Iris pigment epithelial cell (primary cell): ENCODE measurements at places on chromosomes 2 and 18.

GRCh38 chr2:42880738-42881690, 88.6 kb upstream of the HAAO start:
- DNase-seq, result no peak

DNA sequence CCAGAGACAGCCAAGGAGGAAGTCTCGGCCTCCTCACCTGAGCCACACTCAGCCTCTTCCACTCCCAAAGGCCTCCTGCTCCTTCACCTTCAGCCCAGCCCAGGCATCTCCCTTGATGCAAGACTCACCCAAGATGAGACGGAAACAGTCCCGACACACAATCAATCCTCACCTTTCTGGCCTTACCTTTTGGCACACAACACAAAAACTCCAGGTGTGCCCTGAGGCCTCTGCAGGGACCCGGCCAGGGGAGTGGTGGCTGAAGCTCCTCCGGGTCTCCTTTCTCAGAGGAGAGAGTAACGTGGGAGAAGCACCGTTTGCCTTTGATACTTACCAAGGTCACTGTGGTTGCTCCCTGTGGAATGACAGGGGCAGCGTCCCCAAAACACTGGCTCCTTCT, 23.8 kb upstream of the EFHD1 start:
- DNase-seq, result no peak

GRCh38 chr18:75252136-75252535, 41.5 kb downstream of the TSHZ1 start:
- no peak for DNase-seq

GRCh38 chr18:27270508-27270907, 85.4 kb upstream of the CHST9 start:
- DNase-seq, result no peak

DNA sequence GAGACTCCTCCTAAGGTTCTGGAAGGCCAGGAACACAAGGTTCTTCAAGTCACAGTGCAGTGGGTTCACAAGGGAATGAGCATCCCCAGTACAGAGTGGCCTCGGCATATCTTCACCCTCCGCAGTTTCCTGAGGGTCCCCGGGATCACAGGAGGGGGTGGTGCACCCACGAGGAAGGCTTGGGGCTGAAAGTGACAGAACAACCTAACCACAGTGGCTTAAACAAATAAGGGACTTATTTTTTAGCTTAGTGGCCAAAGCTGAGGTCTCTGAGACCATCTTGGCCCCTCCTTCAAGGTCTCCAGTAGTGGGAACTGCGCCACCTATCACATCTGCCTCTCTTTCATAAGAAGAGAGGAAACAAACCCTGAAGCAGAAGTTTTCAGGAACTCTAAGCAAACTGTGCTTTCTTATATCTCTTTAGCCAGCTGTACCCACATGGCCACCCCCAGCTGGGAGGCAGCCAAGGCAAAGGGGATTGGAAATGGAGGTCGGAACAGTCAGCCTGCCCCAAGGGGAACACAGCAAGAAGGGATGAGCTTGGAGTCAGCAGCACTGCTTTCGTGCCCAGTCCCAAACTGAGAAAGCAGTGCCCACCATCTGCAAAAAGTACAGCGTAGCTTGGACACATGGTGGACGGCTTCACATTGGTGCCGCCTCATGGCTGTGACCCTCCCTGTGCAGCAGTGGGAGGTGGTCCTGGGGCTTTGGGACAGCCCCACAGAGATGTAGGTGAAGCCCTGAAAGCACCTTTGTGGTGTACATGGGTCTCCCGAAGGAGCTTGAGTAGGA, 260.0 kb upstream of the ID2 start:
- DNase-seq, result no peak

DNA sequence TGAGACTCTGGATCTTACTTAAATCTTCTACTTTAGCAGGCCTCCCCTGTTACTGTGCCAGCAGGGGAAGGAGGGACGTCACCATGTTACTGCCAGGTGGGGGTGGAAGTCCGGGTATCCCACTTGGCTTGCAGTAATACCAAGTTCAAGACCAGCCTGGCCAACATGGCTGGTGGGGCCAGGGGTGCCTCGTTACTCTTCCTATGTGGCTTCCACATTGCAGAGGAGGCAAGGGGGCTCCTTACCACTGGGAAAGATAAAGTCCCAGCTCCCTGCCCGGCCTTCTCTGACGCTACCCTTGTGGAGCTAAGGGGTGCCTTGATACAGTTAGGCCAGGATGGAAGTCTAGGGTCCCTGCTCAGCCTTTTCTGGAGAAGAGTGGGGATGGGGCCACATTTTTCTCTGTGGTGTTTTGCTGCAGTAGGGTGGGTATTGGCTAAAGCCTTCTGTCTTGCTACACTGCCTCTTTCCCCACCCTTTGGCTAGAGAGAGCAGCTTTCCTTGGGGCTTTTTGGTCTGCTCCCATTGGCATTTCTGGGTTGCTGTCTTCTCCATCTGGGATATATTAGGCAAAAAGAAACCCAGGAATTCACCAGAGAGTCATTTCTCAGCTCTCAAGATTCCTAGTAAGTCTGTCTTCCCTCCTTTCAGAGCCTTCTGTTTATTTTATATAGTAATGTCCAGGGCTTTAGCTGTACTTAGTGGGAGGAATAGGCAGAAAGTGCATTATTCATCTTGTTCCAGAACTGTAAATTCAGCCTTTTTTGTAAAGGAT, 21.9 kb downstream of the ELMOD3 start:
- no peak for DNase-seq

GRCh38 chr18:33010149-33010548, 237.3 kb upstream of the KLHL14 start:
- peak; percentile 3 for DNase-seq

- no peak for DNase-seq
These were observed 33.4 kb upstream of the GAREM2 start for GRCh38 chr2:26139269-26140183.

GRCh38 chr2:67904566-67904965, 158.2 kb downstream of the C1D start:
- no peak for DNase-seq

GRCh38 chr2:154480521-154480920, 218.0 kb upstream of the KCNJ3 start:
- no peak for DNase-seq

- no peak for DNase-seq
These were observed 211.6 kb downstream of the TCF4 start for GRCh38 chr18:55376387-55376786.

GRCh38 chr18:4455113-4455811, at the start of gene DLGAP1:
TSS of gene DLGAP1 (minus strand) at chr18:4455307.
- DNase-seq, result peak; percentile 22

DNA sequence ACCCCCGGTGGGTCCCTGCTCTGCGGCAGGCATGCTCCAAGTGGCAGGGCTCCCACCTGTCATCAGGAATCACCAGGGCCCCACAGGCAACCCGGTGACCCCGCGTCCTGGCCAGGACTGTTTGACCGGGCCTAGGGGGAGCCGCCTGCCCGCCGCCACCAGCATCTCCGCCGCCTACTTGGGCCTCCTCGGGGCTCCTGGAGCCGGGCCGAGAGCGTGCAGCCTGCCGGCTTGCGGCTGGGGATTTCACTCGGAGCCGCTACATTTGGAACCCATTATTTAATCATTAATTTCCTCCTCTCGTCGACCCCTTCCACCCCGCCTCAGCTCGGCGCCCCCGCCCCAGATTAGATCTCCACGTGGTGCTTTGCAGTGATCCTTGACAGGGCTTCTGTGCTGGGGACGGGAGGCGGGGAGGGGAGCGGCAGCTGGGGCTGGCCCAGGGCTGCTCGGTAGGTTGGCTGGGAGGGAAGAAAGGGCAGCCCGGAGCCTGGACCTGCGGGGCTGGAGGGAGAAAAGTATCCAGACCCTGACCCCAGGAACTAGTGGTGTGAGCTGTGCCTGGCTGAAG, 295.4 kb downstream of the CYP26B1 start:
- peak; percentile 21 for DNase-seq

DNA sequence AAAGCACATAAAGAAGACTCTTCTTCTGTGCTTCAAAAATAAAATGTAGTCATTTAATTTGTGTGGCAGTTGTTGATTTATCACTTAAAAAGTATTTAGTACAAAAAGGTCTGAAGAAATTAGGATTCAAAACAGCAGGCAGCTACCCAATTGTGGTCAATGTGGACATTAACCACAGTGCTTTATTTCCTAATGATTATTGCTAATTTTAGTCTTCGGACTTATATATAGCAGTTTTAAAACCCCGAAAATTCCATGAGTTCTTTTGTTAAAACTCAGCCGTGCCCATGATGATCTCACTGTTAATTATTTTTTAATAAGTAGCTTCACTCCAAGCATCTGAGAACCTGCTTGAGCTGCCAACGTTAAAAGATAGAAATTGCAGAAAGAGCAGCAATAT, 594.3 kb downstream of the STK39 start:
- DNase-seq, result no peak

DNA sequence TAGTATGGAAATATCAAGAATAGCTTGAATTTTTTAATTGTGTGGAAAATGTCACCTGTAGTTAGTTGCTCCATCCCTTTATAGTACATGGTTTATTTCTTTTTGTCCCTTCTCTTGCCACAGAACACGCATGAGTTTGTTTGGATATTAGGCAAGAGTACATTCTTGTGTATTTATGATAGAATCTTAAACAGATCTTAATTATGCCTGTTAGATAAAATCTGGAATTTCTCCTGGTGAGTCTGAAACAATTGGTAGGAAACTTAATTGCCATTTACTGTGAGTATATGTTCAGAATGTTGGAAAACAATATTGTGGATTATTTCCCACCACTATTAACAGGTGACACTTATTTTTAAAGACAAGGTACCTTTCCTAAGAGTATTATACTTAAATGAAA, 30.2 kb upstream of the CABYR start:
- DNase-seq, result no peak

- DNase-seq, result peak; percentile 19
These were observed 78.1 kb downstream of the CIB4 start for GRCh38 chr2:26562811-26563645.

DNA sequence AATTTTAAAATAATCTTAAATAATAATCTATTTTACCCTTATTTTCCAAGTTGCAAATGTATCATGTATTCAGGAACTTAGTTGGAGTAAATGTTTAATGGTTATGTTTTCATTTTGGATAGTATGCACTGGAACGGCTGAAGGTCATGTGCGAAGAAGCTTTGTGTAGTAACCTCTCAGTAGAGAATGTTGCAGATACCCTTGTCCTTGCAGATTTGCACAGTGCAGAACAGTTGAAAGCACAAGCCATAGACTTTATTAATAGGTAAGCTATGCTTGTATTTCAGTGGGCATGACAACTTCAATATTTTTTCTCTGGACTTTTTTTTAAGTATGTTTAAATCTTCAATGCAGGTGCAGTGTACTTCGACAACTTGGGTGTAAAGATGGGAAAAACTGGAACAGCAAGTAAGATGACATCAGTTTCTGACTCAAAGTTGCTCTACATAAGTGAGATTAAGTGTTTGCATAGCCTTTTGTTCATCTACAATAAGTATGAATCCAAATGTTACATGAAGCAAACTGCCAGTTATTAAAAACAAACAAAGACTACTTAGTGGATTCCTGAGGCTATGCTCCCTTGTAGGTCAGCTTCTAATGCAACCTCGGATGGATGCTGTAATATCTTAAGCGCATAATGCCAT, 63.1 kb downstream of the SPOPL start:
- peak; percentile 44 for DNase-seq

GRCh38 chr2:241258505-241259280, 56.8 kb downstream of the HDLBP start:
- DNase-seq, result no peak

DNA sequence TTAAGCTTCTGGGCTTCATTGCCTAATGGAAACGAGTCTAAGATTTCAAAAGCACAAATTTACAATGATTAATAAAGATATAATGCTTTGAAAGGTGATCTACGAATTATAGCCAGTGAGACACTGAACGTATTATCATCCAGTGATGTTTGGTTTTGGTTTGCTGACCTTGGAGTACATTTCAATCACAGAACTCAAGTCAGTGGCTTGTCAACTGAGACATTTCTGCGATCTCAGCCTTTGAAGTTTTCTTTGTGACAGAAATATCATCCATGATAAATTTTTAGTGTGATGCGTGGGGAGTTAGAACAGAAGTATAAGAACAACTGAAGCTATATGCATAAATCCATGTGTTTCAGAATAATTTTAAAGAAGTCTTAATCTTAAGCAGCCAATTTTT, 263.8 kb downstream of the TCF4 start:
- no peak for DNase-seq

DNA sequence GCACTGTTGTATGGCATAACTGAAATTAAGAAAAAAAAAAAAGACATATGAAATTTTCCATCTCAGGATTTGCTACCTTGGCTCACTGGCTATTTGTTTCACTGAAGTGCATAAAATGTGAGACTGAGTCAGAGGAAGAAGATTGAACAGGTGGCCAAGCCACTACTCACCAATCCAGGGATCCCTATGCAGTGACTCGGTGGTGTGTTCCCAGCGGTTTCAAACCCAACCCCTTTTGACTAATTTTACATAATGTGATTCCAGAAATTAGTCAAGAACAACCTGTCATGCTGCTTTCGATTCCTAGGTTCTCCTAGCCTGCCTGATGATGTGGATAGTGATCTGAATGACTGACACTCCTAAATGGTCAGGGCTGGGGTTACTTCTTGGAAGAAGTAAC, 77.3 kb downstream of the KLHL14 start:
- DNase-seq, result no peak

GRCh38 chr2:46032996-46033395, 264.2 kb upstream of the EPAS1 start:
- DNase-seq, result no peak

- peak; percentile 72 for DNase-seq
These were observed 20.8 kb upstream of the MGAT5 start for GRCh38 chr2:134232868-134233727.

GRCh38 chr18:23682472-23682871, 6.8 kb upstream of the LAMA3 start:
- no peak for DNase-seq

- no peak for DNase-seq
These were observed 169.1 kb downstream of the NDUFA10 start for GRCh38 chr2:239855863-239856587.

GRCh38 chr2:17517481-17518211, 594 bp downstream of the RAD51AP2 start:
- DNase-seq, result no peak

DNA sequence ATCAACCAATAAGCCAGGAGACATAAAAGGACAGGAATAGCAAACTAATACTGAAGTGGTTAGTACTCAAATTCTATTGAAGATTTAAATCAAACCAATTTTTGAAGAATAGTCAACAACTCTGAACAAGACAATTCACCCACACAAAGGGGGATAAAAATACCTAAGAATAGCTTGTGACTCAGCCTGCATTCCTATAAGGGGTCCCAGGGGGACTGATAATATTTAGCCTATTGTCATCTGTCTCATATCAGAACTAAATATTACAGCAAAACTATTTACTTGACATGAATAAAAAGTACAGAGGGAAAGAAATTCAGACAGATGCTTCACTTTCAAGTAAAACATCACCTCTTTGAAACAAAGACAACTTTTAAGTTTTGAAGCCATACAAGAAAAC, 7.7 kb downstream of the ITSN2 start:
- DNase-seq, result no peak
